ENCODE measurements at places on chromosomes 13 and 19. TPM values are rescaled to one million over a fixed set of nuclear protein-coding genes. Genes with fewer than 3 reads are reported as not detected.

GRCh38 chr19:8307400-8307964 lies 676 bp downstream of the CD320 start:
- H3K27ac ChIP-seq, result peak overlapping the region; percentile 86
- peaks cover 15% of the 10 kb centered on the region for H3K36me3 ChIP-seq
- peak overlapping the region; percentile 76 for H3K4me3 ChIP-seq
- no peak for DNase-seq
- peaks cover 24% of the 10 kb centered on the region for H3K4me1 ChIP-seq
- no peaks in the 10 kb centered on the region for H3K27me3 ChIP-seq

DNA sequence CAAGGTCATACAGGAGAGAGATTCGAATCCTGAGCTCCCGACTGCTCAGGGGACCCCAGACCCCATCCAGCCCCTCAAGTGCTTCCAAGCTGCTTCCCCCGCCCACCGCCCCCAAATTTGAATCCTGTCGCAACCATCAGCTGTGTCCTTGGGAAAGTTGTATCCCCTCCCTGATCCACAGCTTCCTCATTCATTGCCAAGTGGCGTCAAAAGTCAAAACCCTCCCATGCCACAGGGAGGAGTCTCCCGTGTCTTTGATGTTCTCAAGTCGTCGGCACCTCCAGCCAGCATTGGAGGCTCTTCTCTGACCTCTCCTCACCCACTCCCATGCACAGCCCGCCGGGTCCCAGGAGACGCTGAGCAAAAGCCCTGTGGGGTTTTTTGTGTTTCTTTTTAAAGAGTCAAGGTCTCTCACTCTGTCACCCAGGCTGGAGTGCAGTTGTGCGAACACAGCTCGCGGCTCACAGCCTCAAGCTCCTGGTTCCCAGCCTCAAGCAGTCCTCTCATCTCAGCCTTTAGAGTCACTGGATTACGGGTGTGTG lies 2.8 kb upstream of the IFI30 start:
- H3K27ac ChIP-seq, result no peak overlapping the region
- no peak overlapping the region for H3K4me3 ChIP-seq
- DNase-seq, result no peak
- H3K27me3 ChIP-seq, result no peaks in the 10 kb centered on the region
- H3K4me1 ChIP-seq, result peaks cover 20% of the 10 kb centered on the region

DNA sequence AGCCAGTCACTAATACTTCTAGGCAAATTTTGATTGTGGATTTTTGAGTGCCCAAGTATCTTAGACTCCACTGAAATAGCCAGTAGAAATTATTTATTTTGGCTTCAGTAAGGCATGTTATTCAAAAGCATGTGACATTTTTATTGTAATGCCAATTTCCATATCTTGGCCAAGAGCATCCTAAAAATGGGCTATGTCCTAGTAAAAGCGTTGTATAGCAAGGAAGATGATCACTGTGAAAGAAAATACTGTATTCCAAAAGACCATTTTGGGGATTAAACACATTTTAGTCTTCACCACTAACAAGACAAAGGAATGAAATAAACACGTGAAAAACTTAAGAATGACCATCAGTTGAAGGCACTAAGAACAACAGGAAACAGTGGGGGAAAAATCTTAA lies 149.1 kb downstream of the NUFIP1 start:
- no peak overlapping the region for H3K4me3 ChIP-seq
- no peak for DNase-seq
- H3K27me3 ChIP-seq, result no peaks in the 10 kb centered on the region
- no peaks in the 10 kb centered on the region for H3K36me3 ChIP-seq
- H3K4me1 ChIP-seq, result peaks cover 10% of the 10 kb centered on the region

DNA sequence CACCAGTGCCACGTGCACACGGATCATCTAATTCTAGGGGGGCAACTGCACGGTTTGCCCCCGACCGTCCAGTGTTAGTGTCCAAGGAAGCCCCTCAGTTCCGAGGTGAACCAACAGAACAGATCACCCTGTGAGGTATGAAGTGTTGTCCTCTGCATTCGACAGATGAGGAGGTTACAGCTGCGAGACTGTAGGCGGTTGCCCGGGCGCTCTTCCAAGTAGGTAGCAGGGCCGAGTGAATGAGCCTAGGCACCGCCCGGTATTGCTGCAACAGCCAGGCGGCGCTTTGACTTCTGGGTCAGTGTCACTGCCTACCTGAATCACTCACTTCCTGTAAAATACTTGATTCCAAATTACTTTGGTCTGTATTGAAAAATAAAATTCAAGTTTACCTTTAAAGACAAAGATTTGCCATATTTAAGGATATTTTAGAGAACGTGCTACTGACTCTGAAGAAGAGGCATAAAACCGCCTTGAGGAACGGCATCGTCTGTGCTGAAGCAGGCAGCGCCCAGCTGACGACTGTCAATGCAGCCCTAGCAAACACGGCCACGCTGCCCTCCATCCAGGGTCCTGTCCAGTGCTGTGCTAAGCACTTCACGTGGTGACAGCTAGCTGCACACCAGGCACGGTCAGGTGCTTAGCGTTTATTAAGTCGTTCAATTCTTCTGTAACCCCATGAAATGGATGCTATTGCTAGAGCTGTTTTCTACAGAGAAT lies 19.3 kb upstream of the RASA3 start:
- DNase-seq, result peak; percentile 53
- no peaks in the 10 kb centered on the region for H3K27me3 ChIP-seq
- peak overlapping the region; percentile 4 for H3K4me3 ChIP-seq
- H3K36me3 ChIP-seq, result no peaks in the 10 kb centered on the region

GRCh38 chr19:41537789-41538188 lies 38.2 kb upstream of the CEACAM21 start:
- no peaks in the 10 kb centered on the region for H3K4me1 ChIP-seq
- no peak overlapping the region for H3K4me3 ChIP-seq
- H3K27ac ChIP-seq, result no peak overlapping the region
- H3K36me3 ChIP-seq, result no peaks in the 10 kb centered on the region
- no peaks in the 10 kb centered on the region for H3K27me3 ChIP-seq

DNA sequence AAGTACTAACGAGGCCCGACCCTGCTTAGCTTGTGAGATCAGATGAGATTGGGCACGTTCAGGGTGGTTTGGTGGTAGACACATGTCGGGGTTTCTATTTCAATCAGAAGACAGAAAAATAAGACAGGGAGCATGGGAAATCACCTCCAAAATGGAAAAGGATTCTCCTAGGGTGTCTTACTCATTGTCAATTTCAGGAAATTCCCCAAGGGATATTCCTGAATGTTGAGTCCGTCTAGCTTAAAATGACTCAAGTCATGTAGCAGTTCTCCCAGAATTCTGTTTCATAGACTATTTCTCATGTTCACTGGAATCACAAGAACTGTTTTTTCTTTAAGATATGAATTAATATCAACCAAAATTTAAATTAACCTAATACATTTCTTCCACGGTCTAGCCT lies 380.1 kb downstream of the EFNB2 start:
- no peak for DNase-seq
- no peak overlapping the region for H3K4me3 ChIP-seq
- no peaks in the 10 kb centered on the region for H3K27me3 ChIP-seq
- H3K4me1 ChIP-seq, result peaks cover 59% of the 10 kb centered on the region

DNA sequence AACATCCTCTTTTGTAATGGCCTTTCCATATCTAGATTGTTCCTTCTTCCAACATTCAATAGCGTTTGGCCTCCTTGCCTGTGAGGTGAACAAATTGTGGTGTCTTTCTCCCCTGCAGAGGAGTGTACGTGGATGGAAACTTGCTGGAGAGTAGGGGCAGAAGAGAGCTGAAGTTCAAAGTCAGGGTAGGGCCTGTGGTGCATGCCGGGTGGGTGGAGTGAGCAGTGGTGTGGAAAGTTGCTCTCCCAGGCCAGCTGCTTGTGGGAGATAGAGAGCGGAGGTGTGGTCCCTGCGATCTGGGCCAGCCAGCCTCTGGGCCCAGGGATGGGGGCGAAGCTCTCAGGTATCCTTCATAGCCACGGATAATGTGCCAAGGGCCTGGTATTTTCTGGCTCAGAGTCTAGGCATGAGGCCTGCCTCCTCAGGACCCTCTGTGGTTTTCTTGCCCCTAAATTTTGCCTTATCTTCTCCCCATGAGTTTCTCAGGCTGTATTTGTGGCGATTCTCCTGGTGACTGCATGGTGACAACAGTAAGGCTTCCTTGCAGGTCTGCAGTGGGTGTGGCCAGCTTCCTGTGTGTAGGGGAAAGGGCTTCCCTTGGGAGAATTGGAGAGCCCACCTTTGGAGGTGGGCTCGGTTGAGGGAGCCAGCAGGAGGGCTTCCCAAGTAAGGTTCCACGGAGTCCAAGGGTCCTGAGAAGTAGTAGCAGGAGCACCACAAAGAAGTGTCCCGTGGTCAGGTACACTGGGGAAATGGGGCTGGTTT lies 6.7 kb downstream of the RGCC start:
- H3K36me3 ChIP-seq, result no peaks in the 10 kb centered on the region
- DNase-seq, result no peak
- H3K27ac ChIP-seq, result no peak overlapping the region
- no peak overlapping the region for H3K4me3 ChIP-seq
- no peaks in the 10 kb centered on the region for H3K27me3 ChIP-seq

- H3K4me1 ChIP-seq, result no peaks in the 10 kb centered on the region
- no peak for DNase-seq
- H3K4me3 ChIP-seq, result no peak overlapping the region
- H3K36me3 ChIP-seq, result no peaks in the 10 kb centered on the region
- H3K27me3 ChIP-seq, result no peaks in the 10 kb centered on the region
- H3K27ac ChIP-seq, result no peak overlapping the region
Observed at GRCh38 chr13:88622362-88622973, 951.3 kb downstream of the SLITRK5 start.

GRCh38 chr13:44870456-44870929 lies 118.8 kb downstream of the NUFIP1 start:
- H3K4me3 ChIP-seq, result no peak overlapping the region
- DNase-seq, result no peak
- no peaks in the 10 kb centered on the region for H3K4me1 ChIP-seq
- H3K27ac ChIP-seq, result no peak overlapping the region
- H3K36me3 ChIP-seq, result no peaks in the 10 kb centered on the region
- no peaks in the 10 kb centered on the region for H3K27me3 ChIP-seq

GRCh38 chr13:100650326-100650725 lies 24.3 kb downstream of the TMTC4 start:
- no peak overlapping the region for H3K27ac ChIP-seq
- H3K4me1 ChIP-seq, result no peaks in the 10 kb centered on the region
- H3K27me3 ChIP-seq, result no peaks in the 10 kb centered on the region
- DNase-seq, result no peak
- no peaks in the 10 kb centered on the region for H3K36me3 ChIP-seq

Gene CEACAM21
- total RNA-seq, result 0.25 TPM

GRCh38 chr13:103273825-103274224 lies 207.6 kb upstream of the SLC10A2 start:
- no peaks in the 10 kb centered on the region for H3K36me3 ChIP-seq
- DNase-seq, result no peak
- no peaks in the 10 kb centered on the region for H3K4me1 ChIP-seq

GRCh38 chr13:94318418-94318817 lies 161.1 kb downstream of the DCT start:
- no peaks in the 10 kb centered on the region for H3K27me3 ChIP-seq
- no peak overlapping the region for H3K27ac ChIP-seq
- no peak for DNase-seq
- H3K4me3 ChIP-seq, result no peak overlapping the region
- H3K4me1 ChIP-seq, result no peaks in the 10 kb centered on the region

GRCh38 chr13:39408512-39408911 lies 194.5 kb downstream of the LHFPL6 start:
- H3K36me3 ChIP-seq, result no peaks in the 10 kb centered on the region
- DNase-seq, result no peak
- H3K4me1 ChIP-seq, result no peaks in the 10 kb centered on the region
- no peak overlapping the region for H3K27ac ChIP-seq

Gene MATK
- not detected for total RNA-seq

GRCh38 chr19:44810234-44811121 lies 1.6 kb downstream of the BCAM start:
- DNase-seq, result no peak
- peak overlapping the region; percentile 35 for H3K27ac ChIP-seq
- peaks cover 10% of the 10 kb centered on the region for H3K36me3 ChIP-seq
- peaks cover 45% of the 10 kb centered on the region for H3K4me1 ChIP-seq

GRCh38 chr13:78085434-78086225 lies 167.0 kb upstream of the EDNRB start:
- H3K4me1 ChIP-seq, result no peaks in the 10 kb centered on the region
- no peaks in the 10 kb centered on the region for H3K27me3 ChIP-seq
- no peak overlapping the region for H3K27ac ChIP-seq
- no peak overlapping the region for H3K4me3 ChIP-seq
- no peaks in the 10 kb centered on the region for H3K36me3 ChIP-seq

- no peaks in the 10 kb centered on the region for H3K27me3 ChIP-seq
- H3K27ac ChIP-seq, result no peak overlapping the region
- DNase-seq, result no peak
- no peak overlapping the region for H3K4me3 ChIP-seq
- no peaks in the 10 kb centered on the region for H3K4me1 ChIP-seq
Observed at GRCh38 chr19:10158071-10158470, 36.7 kb downstream of the DNMT1 start.

- H3K27ac ChIP-seq, result no peak overlapping the region
- H3K4me3 ChIP-seq, result no peak overlapping the region
- no peak for DNase-seq
- no peaks in the 10 kb centered on the region for H3K36me3 ChIP-seq
- no peaks in the 10 kb centered on the region for H3K27me3 ChIP-seq
Observed at GRCh38 chr13:74661851-74662250, 527.6 kb upstream of the KLF12 start.

DNA sequence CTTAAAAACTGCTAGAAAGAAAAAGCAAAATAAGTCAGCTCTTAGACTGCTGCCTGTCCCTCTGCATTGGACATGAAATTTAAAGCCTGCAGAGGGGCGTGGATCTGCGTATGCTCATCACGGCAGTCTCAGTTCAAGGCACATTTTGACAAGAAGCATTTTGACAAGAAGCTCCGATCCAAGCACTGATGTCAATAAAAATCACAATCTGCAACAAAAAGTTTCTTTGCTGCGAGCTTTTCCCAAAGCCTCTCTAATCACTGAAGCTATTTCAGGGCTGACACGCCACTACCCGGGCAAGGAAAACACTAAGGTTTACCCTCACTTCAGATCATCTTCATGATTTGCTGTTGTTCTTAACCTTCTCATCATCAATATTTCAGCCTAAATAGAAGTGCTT lies 7.4 kb downstream of the DCUN1D2 start:
- no peaks in the 10 kb centered on the region for H3K4me1 ChIP-seq
- H3K4me3 ChIP-seq, result no peak overlapping the region
- no peaks in the 10 kb centered on the region for H3K27me3 ChIP-seq
- peaks cover 16% of the 10 kb centered on the region for H3K36me3 ChIP-seq

Gene CACNG6
- 0.15 TPM for total RNA-seq

Gene PDX1
- 1.7 TPM for total RNA-seq

- DNase-seq, result no peak
- H3K4me1 ChIP-seq, result peaks cover 24% of the 10 kb centered on the region
- H3K4me3 ChIP-seq, result no peak overlapping the region
- peaks cover 9% of the 10 kb centered on the region for H3K36me3 ChIP-seq
- 0 out of 2 replicates have a peak overlapping the region, but pooled peaks have one; percentile 23 for H3K27ac ChIP-seq
Observed at GRCh38 chr19:46371371-46371901, 24.5 kb downstream of the PPP5C start.

Gene HIPK4
- 0.74 TPM for total RNA-seq

- no peaks in the 10 kb centered on the region for H3K4me1 ChIP-seq
- H3K36me3 ChIP-seq, result no peaks in the 10 kb centered on the region
- H3K27ac ChIP-seq, result no peak overlapping the region
- no peaks in the 10 kb centered on the region for H3K27me3 ChIP-seq
- no peak for DNase-seq
- no peak overlapping the region for H3K4me3 ChIP-seq
Observed at GRCh38 chr19:20245309-20245708, 78.3 kb downstream of the ZNF486 start.

- no peaks in the 10 kb centered on the region for H3K36me3 ChIP-seq
- H3K27me3 ChIP-seq, result no peaks in the 10 kb centered on the region
- H3K4me1 ChIP-seq, result no peaks in the 10 kb centered on the region
- H3K27ac ChIP-seq, result no peak overlapping the region
- DNase-seq, result no peak
- no peak overlapping the region for H3K4me3 ChIP-seq
Observed at GRCh38 chr13:109281903-109282635, 504.3 kb downstream of the IRS2 start.

Gene ZNF160
- 14.9 TPM for total RNA-seq

Measured in HCT116 (cell line).